ENCODE measurements at places on chromosomes 1 and 21.

- DNase-seq, result peak; percentile 22
These were observed 149.5 kb upstream of the NEGR1 start for GRCh38 chr1:72431810-72432209.

DNA sequence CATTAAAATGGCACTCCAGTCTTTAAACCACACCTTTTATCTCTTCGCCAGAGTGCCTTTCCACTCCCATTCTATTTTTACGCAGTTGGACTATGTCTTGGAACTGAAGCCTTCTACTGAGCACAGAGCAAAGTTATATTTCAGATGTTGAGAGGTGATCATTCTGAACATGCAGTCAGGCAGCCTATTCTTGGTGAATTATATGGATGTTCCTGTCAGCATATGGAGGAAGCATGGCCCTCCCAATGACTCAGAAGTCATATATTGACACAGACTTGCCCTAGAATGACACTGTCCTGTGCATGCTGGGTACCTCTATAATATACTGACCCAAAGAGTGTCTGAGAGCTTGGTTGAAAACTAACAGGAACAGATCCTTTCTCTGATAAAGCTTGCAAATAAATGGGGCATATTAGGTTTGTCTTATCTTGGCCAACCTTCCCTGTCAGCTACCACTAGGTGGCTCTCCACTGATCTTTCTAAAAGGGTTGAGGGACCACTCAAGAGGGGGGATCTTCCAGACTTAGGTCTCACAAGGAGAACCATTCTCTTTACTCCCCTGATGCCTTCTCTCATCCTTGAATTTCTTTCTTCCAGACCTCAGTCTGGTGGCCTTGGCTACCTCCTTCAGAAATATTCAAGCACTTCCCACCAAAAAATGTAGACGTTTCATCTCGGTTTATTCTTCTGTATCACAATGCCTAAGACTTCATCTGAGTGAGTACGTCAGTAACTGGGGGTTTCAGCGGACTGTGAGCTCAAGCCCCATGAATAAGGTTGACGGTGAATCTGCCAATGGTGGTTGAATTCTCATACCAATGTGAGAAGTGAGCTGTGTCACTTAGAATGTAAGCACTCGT, 11.8 kb upstream of the ALG14 start:
- DNase-seq, result peak; percentile 8

GRCh38 chr1:55773211-55773940, 558.2 kb upstream of the USP24 start:
- DNase-seq, result no peak

DNA sequence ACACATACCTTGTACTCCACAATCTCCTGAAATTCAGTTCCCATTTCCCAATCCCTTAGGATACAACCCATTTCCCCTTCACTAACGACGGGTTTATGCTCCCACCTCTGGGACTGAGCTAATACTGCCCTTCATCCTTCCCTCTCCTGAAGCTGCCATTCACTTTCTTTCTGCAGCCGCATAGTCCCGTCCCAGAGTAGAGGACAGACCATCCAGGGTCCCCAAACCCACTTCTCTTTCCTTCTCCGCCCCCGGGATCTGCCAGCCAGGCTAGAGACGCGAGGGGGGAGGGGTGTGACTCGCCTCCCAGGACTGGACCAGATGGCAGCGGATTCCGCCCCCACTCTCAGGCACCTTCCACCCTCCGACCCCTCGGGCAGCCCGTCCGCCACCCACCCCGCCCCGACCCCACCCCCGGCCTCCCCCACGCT, 679 bp downstream of the ABL2 start:
- no peak for DNase-seq

DNA sequence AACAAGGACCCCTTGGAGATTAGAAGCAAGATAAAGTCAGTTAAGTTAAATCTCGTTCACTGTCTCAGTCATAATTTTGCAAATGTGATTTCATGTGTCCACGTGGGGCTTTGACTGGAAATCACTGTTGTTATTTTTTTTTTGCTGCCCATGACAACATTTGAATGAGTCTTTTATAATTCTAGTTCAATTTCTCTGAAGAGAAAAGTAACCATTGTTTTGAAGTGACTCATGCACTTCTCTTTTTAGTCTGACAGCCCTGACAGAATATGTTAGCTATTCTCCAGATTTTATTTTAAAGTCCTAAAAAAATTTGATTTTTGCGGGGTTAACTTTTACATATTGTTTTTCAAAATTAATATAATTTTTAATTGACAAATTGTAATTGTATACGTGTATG, 30.7 kb upstream of the NLRP3 start:
- DNase-seq, result no peak

DNA sequence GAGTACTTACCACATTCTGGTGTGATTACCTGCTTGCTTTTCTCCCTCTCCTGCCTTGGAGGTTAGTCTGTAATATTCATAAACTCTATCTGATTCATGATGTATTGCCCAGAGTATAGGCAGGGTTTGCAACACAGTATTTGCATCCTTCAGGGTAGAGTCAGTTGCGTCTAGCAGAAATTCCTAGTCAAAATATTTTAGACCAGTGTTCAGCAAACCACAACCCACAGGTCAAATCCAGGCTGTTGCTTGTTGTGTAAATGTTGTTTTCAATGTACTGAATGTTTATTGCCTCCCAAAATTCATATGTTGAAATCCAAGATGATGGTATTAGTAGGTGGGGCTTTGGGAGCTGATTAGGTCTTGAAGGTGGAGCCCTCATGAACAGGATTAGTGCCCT, 82.9 kb downstream of the NGF start:
- DNase-seq, result no peak

DNA sequence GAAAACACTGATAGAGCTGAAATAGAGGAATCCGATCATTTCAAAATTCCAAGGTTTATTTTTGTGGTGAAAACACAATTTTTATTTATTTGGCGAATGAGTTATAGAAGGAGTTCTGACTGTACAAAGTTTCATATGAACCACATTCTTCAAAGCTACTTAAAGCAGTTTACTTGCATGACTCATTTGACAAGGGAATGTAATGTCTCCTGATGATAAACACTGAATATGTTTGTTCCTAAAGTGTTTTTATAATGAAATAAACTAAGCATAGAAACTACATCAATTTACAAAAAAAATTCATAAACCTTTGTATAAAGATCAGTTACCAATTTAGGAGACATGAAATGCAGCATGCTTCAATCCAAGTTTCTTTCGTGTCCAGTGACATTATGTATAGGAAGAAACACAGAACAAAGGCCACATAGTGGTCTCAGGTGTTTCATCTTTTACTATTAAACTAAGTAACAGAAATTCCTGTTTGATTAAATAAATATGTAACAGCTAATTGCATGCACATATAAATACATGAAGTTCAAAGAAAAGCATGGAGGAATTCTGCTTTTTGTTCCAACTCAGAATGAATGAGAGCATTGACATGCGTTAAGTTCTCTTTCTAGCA, 2.5 kb downstream of the PRKACB start:
- no peak for DNase-seq

DNA sequence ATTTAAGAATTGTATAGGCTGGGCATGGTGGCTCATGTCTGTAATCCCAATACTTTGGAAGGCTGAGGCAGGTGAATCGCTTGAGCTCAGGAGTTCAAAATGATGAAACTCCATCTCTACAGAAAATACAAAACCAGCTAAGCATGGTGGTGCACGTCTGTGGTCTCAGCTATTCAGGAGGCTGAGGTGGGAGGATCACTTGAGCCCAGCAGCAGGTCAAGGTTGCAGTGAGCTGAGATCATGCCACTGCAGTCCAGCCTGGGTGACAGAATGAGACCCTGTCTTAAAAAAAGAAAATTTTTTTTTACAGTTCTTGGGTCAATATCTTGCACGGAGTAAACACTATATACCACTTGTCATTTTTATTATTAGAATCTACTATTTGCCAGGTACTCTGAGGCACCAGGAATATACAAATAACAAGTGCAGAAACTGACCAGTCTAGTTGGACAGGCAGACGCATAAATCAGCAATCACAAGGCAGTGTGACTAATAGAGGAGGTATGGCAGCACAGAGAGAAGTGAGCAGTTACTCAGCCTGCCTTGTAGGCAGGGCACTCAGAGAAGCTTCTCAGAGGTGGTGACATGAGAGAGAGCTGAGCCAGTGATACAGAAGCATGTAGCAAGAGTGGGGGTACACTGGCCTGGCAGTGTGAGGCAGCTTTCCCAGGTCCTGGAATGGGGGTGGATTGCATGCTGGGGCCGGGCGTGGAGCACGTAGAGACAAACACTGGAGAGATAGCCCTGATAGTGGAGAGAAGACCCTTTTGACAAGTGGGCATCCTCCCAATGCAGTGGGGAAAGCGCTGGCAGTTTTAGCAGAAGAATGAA, 8.0 kb downstream of the PHLDA3 start:
- DNase-seq, result peak; percentile 99

DNA sequence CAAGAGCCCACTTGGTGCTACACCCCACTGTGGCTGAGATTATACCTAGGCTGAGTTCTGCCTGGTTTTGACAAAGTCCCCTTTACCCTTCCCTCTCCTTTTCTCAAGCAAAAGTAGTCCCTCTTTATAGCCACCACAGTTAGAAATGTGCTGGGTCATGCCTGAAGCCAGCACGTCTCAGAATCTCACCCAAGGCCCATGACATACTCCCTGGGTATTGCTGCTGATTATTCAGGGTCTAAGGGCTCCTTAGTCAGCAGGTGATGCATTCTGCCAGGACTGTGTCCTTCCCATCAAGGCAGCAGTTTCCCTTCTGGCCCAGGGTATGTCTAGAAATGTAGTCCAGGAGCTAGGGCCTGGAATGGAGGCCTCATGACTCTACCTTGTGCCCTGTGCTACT, 67.3 kb upstream of the COX20 start:
- DNase-seq, result no peak

DNA sequence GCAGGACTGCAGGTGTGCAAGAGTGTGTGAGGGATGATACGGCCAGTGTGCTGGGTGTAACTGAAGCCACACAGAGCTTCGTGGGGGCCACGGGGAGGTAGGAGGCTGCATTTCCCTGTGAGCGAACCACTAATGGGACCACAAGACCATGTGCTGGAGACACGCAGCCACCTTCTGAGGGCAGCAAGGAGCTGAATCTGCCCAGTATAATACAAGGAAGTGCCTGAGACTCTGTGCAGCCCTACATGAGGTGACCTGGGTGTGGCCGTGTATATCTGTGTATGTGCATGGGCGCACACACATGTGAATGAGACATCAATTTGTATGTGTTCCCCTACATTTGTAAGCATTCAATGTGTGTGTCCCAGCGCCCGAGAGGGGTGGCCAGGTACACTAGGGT, 50.8 kb downstream of the CHD5 start:
- no peak for DNase-seq

GRCh38 chr1:160855181-160855981, 7.3 kb downstream of the CD244 start:
- no peak for DNase-seq

DNA sequence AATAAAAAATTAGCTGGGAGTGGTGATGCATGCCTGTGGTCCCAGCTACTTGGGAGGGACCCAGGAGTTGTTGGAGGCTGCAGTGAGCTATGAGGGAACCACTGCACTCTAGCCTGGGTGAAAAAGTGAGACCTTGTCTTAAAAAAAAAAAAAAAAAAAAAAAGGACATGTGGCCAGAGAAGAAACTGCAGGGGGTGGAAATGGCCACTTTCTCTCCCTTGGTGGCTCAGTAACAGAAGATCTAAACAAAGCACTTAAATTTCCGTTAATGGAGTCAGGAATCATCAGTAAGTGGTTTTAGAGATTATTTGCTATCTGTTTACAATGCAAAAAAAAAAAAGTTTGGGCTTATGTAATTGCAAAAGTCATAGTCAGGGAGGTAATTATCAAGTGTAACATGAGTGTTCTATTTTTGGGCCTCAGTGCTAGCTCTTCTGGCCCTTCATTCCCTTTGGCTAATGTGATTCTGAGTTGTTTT, 19.3 kb upstream of the OPRD1 start:
- DNase-seq, result no peak

- peak; percentile 3 for DNase-seq
These were observed 27.9 kb downstream of the ANGEL2 start for GRCh38 chr1:212987702-212988322.

DNA sequence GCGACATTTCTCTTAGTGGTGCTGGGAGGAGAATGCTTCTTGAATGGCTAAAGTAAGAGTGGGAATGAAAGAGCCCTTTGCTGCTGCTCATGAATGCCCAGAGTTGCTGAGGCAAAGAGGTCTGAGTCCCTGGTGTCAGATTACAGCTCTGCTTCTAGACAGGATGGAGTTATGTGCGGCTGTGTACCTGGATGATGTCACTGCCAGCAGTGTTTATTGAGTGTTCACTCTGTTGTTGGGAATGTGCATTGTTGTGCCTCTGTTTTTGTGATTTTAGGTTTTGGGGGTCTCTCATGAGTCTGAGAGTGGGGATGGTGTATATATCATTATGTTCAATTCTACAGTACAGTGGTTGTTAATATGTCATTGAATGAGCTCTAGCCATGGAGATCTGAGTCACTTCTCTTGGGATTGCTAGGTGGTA, 2.7 kb downstream of the CDC14A start:
- peak; percentile 41 for DNase-seq

DNA sequence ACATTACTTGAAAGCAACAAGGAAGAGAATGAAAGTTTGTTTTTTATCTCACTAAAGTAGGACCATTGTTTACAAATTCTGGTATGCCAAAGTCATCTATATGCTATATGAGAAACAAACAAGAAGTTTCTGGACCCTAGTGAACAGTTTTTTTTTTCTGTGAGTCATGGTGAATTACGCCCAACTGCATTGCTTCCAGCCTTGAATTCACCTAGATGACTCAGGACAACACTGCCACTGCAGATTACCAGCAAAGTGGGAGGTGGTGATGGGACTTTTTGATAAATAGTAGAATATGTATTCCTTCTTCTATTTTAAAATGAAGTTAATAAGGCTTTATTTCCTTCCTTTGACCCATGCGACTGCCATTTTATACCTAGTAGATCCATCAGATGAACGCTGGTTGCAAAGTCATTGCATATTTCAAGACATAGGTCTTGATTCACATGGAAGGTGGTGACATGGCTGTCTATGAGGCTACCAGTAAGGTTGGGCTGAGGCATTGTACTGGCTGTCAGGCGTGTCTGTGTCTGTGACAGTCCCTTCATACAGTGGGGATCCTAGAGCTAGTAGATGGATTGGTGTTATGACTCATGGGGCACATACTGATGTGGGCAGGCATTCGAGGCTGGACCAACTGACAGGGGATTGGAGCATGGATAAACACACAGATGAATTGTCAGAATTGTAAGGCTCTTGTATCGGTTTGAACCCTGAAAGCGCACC, 49.1 kb upstream of the APOBEC4 start:
- DNase-seq, result no peak

- DNase-seq, result no peak
These were observed 76.0 kb downstream of the KIAA0319L start for GRCh38 chr1:35481229-35481628.

All from epithelial cell of prostate (primary cell).